Jurkat, Clone E6-1 (cell line): ENCODE measurements at places on chromosomes 5 and 9.

- no peak for DNase-seq
Observed at GRCh38 chr5:151148583-151148982, 9.0 kb downstream of the ANXA6 start.

- no peak for DNase-seq
Observed at GRCh38 chr5:42396111-42396510, 27.1 kb upstream of the GHR start.

GRCh38 chr9:35910613-35911359, 1.5 kb downstream of the SPAAR start:
- DNase-seq = peak; percentile 52

- no peak for DNase-seq
Observed at GRCh38 chr9:18775930-18776329, 257.1 kb downstream of the SAXO1 start.

DNA sequence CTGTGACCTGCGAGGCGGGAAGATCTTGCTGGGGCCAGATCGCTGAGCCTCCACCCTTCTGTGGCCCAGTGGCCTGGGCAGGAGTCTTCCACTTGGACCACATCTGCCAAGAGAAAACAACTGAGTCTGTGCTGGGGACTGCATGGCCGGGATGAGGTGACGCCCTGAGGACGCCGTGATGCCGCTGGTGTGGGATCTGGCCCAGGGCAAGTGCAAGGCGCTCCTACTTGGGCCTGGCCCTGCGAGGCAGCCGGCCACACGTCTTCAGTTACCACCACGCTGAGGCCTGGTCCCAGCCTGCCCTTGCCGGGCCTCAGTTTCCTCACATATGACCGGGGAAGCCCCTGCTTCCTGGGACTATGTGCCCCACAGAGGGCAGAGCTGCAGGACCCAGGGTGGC, 133.4 kb downstream of the SLC25A46 start:
- no peak for DNase-seq

GRCh38 chr5:98398465-98398864, 375.0 kb upstream of the RGMB start:
- no peak for DNase-seq

DNA sequence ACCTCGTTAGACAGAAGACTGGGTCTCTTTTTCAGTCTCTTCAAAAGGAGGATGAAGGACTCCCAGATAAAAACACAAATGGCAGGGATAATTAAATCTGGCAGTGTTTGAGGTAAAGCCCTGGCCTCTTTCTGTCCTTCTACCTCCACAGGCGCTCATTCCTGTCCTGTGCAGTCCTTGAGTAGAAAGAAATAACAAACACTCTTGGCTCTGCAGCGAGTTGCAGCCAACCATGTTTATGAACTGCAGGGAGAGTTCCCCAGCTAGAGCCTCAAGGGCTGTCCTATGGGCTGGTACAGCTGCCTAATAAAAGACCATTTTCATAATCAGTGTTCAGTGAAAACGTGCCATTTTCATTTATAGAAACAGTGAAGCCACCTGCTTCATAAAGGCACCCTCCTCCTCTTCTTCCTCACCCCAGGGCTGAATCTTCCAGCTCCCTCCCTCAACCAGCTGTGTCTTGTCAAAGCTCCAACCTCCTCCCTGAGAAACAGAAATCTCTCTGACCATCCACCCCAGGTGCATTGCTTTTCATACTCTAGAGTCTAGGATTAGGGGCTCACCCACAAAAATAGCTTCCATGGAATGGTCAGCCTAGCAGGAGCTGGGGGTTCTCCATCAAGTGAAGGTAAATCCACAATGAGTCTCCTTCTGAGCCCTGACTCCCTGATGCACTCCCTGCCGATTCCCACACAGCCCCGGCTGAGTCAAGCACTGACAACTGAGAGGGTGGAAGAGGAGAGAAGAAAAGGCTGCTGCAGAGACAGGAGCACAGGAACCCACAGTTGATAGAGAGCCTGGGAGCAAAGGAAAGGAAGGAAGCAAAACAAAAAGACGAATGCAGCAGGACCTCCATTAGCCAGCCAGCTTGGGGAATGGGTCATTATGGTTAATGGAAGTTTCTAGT, 150.7 kb downstream of the CMYA5 start:
- DNase-seq = no peak

DNA sequence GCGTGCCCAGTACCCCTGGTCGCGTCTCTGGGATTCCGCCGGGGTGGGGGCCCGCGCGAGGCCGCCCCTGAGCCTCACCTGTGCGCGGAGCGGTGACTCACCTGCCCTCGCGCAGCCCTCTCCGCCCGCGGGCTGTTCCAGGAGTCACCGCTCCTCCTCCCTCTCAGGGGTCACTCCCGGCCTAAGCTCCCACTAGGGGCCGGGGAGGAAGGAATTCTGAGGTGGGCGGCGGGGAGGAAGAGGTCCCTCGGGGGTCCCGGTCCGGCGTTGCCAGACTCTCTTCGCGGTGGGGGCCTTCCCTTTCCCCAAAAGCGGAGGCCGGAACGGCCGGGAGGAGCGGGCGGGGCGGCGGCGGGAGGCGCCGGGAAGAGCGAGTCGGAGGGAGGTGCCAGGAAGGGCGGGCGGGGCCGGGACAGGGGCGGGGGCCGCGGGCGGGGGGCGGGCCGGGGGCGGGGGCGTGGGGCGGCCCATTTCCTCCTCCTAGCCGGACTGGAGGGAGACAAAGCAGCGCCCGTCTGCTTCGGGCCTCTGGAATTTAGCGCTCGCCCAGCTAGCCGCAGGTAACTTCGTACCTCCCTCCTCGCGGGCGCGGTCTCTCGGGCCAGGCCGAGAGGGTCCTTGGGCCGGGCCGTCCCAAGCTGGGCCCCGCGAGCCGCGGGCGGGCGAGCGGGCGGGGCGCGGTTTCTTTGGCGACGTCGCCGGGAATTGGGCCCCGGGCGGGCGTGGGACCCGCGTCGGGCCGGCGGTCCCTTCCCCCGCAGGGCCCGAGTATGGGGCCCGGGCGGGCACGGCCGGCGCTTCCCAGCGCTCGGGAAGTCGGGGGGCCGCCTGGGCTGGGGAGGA, at the start of gene CTNNA1:
Gene CTNNA1, plus strand, starts transcription at position 475 of the 843 bp plus-strand sequence. CDS start 28,500 bp downstream, outside the sequence.
- DNase-seq = no peak

DNA sequence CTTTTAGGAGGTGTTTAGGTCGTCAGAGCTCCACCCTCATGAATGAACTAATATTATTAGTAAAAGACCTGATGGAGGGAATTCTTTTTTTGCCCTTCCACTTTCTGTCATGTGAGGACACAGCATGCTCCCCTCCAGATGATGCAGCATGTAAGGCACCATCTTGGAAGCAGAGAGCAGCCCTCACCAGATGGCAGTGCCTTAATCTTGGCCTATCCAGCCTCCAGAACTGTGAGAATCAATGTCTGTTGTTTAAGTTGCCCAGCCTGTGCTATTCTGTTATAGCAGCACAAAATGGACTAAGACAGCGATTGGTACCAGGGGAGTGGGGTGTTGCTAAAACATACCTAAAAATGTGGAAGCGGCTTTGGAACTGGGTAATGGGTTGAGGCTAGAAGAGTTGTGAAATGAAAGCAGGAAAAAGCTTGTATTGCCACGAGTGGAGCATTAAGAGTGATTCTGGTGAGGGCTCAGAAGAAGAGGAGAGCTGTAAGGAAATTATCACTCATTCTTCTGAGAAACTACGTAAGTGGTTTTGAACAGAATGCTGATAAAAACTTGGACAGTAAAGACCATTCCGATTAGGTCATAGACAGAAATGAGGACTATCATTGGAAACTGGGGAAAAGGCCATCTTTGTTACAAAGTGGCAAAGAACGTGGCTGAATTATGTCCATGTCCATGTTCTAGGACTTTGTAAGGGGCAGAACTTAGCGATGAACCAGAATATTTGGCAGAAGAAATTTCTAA, 28.6 kb downstream of the PTPDC1 start:
- no peak for DNase-seq

- DNase-seq = no peak
Observed at GRCh38 chr9:36991516-36992134, 42.4 kb downstream of the PAX5 start.

GRCh38 chr5:167785901-167786300, 505.5 kb upstream of the WWC1 start:
- no peak for DNase-seq

- DNase-seq = peak; percentile 84
Observed at GRCh38 chr5:106865279-106865678, 805.5 kb downstream of the EFNA5 start.

DNA sequence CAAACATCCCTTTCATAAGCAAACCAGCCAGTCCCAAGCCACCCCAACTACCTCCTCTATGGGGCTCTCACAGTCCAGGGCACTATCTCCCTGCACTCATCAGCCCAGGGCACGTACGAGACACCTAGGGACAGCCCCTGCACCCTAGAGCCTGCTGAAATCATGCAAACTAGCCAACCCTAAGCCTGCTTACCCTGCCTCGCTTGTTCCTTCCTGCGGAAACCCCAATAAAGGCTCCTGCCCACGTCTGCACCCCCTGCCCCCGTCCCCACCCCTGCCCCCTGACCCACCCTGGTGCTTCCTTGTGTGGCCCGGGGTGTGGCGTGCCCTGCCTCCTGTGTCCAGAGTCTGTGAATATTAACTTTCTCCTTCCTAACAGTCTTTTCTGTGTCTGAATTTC, 135.9 kb downstream of the GADD45G start:
- no peak for DNase-seq

GRCh38 chr9:85522459-85523092, 219.2 kb downstream of the AGTPBP1 start:
- DNase-seq = peak; percentile 49

- DNase-seq = no peak
Observed at GRCh38 chr5:175285261-175285660, 158.7 kb downstream of the DRD1 start.

- DNase-seq = no peak
Observed at GRCh38 chr5:150622157-150622556, 18.3 kb upstream of the SYNPO start.

DNA sequence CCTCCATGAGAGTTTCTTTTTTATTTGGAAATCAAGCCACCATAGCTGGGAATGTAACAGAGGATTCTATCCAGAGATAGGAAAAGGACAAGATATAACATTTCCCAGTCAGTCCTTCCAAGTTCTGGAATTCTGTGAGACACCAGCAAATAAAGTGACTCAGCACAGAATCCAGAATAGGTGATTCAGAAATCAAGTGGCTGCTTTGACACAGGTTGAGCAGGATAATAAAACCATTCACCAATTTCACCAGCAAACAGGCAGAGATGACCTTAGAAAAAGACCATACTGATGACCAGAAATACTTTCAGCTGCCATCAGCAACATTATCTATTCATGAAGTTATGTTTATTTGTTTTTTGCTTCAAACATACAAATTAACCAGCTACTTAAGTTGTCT, 491.5 kb upstream of the TUSC1 start:
- no peak for DNase-seq

GRCh38 chr5:72604111-72604797, 97.0 kb upstream of the ZNF366 start:
- DNase-seq = no peak

GRCh38 chr9:108053555-108054061, 564.0 kb upstream of the KLF4 start:
- DNase-seq = no peak

DNA sequence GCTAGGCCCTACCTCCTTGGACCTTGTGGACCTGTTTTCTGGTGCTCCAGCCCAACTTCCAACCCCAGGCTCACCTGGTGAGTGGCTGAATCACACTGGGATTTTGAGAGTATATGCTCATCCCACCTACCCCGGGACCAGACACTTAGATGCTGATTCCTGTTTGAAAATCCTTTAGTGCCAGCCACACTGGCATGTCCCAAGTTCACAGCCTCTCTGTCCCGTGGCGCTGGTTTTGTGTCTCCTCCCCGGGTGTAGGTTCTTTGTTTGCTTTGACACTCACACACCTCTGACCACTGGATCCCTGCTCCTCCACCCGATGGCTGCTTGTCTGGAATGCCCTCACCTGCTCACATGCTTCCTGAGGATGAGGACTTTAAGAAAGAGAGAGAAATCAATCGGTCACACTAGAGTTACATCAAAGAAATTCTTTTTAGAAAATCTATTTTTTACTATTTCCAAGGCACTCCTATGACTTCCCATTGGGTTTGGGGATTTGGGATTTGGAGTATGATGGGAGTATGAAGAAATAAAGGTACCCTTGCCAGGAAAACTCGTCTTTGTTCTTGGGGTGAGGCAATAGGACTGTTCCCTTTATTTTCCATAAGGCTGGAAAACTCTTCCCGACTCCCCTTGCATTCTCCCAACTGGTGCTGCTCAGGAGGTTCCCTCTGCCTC, 7.3 kb upstream of the SLC25A48 start:
- no peak for DNase-seq

GRCh38 chr5:39376293-39376714, 12.0 kb upstream of the C9 start:
- DNase-seq = peak; percentile 74

DNA sequence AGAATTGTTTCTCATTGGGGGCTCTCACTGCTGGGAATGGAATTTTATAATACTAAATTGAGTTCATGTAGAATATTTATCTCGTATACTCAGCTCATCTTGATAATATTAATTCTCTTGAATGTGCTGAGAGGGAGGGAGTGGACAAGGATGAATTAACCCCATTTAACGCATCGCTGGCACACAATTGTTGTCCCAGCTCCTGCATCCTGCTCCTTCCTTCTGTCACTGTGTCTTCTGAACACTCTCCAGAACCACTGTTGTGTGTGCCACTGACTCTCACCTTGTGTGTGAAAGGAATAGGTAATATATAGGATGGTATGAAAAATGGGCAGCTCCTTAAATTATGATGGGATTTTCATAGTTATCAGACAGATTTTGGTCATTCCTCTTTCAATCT, 267.3 kb downstream of the MTRR start:
- DNase-seq = no peak

GRCh38 chr5:172091956-172092732, 85.7 kb upstream of the FBXW11 start:
- no peak for DNase-seq

DNA sequence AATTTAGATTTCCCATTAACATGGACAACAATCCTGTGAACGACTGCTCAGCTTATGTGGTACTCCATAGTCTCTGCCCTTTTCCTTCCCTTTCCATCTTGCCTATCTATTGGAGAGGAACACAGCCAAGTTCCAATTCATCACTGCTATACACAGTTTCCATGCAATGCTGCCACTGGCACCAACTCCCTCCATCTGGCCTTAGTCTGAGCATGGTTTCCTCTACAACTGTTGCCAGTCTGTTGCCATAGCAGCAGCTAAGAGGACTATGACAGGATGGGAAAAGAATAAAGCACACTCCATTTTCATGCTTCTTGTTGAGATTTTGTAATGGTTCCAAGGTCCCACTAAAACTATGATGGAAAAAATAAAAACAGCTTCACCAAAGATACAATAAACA, 189.0 kb downstream of the HCN1 start:
- DNase-seq = no peak

DNA sequence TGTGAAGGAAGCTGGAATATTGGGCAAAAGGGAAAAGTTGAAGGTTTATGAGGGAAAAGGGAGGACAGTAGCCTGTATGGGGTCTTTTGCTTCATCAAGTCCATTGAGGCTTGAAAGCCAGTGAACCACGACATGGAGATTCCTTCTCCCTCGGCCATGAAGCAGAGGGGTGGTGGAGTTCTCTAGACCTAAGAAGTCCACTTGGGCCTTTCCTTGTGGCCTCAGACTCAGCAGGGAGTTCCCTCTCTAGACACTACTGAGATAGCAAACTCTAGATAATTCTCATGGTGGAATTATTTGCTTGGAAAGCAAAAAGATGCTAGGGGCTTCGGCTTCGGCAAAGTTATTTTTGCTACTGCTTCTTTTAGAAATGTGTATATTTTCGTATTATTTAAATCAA, 78.5 kb downstream of the FOXD1 start:
- no peak for DNase-seq

- DNase-seq = no peak
Observed at GRCh38 chr5:59261969-59262368, 631.6 kb downstream of the PDE4D start.

GRCh38 chr9:26331223-26331622, 561.4 kb downstream of the CAAP1 start:
- no peak for DNase-seq
